Endothelial cell (in vitro differentiated cells): ENCODE measurements at places on chromosomes 5 and 9.
A peak's percentile ranks its signal among the peaks of the same experiment; 100 is the strongest.

DNA sequence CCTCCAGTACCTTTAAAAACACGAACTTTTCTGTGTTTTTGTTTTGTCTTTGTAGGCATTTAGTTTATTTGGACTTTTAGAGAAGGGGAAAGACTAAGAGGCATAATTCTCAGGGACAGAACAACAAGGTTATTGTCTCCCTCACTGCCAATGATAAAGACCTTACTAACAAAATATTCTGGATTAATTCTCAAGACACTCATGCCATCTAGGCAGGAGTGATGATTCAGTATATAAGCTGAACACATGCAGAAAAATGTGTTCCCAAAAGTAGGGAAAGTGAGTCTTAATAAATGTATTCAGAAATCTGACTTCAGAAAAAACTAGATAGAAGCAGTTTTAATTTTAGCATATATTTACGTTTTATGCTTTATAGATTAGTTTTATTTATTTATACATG is 17.4 kb upstream of the ASPN start:
- no peak for DNase-seq

DNA sequence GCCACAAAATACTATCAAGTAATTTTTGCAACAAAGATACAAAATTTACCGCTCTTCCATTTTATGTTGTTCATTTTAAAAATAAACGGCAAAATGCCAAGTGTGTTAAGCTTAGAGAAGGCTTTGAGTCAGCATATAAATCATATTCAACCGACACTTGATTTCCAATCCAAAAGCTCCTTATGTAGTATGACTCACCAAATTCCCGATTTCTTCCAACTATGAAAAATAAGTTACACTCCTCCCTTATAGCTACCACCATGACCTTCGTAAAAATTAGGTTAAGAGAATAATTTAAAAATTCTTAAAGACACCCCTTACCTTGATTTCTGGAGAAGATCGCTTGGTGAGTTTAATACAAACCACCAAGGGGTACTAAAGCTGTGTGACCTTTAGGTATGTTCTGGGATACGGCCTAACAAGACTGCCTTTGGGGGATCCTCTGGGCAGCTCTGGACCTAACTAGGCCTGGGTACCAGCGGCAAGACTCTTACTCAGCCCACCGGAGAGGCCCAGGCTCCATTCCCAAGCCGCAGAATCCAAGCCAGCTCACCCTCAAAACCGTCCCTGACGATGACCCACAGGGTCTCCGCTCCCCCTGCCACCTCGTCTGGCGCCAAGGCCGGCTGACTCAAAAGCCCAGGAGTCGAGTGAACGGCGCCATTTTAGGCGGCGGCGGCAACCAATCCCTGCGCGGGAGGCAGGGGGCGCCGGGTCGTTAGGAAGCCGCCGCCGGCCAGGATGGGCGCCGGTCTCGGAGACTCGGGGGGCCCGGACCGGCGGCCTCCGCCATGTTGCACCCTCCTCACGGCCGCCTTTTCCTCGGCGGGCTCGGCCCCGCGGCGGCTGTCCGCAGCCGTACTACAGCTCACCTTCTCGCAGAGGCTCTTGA is 739 bp downstream of the PPP2CA start:
- DNase-seq, result peak; percentile 74

DNA sequence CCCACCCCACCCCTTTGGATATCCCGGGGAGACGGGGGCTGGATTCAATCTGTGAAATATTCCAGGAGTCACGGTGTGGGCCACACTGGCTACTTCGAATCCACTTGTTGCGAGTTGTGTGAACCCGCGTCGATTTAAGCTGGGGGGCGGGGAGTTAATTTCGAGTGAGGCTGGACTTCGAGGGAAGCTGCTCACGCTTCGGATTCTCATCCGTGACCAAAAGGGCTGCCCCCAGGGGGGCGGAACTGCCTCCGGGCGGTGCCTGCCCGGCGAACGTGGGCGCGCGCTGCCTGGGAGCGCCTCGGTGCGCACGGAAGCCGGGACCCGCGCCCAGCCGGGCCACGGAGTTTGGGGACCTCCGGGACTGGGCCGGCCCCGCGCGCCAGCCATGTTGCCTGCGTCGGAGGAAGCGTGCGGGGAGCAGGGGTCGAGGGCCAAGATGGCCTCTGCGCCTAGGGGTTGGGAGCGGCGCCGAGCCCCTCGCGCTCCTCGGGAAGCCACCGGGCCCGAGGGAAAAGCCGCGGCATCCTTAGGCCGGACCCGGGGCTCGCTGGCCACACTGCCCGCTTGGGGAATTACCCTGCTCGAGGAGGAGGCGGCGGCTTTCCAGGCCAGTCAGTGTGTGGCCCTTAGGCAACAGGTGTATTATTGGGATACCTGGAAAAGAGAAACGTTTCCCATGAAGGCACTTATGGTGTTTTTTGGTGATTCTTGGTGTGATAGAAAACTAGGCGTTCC is 975 bp downstream of the OCLN start:
- peak; percentile 38 for DNase-seq

DNA sequence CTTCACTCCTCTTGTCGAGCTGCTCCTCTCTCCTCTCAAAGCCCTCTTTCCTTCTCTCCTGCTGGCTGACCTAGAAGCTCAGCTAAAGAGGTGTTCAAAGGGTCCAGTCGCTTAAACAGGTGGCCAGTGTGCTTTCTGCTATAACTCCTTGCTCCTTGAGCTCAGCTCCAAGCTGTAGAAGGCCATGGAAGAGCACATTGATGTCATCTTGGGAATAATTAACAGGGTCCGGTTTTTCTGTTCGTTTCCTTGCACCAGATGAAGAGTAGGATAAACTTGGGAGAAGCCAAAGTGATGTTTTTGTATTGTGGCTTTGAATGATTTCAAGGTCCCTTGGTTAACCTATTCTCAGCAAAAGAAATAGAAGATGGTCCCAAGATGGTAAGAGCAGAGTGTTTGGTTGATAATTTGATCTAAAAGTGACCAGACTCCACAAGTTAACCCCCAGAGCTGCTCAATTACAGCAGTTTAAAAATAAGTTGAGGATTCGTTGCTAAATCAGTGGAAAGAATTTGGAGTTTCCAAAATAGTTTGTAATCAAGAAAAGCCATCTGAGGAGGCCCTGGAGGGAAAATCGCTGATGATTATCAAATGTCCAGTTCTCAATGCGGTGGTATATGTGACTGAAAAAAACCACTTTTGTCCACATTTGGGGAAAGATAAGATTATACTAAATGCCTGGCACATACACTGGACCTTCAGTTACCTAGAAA is 148.1 kb downstream of the DOCK8 start:
- DNase-seq, result no peak

DNA sequence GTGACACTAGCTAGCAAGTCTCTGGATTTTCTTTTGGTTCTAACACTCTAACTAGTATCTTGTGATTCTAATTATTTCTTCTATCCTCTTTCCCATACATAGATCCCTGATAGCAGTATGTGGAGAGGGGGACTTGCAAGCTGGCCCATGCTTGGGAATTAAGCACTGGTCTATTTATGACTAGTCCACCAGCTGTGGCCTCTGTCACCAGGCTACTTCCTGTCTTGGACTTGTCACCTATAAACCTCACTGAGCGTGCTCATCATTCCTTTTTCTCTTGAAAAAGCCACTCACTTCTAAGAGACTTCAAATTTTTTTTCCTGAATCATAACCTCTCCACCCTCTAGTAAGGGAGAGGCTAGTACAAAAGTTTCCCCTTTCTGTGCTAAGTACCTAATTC is 32.3 kb upstream of the MAMDC2 start:
- DNase-seq, result no peak

DNA sequence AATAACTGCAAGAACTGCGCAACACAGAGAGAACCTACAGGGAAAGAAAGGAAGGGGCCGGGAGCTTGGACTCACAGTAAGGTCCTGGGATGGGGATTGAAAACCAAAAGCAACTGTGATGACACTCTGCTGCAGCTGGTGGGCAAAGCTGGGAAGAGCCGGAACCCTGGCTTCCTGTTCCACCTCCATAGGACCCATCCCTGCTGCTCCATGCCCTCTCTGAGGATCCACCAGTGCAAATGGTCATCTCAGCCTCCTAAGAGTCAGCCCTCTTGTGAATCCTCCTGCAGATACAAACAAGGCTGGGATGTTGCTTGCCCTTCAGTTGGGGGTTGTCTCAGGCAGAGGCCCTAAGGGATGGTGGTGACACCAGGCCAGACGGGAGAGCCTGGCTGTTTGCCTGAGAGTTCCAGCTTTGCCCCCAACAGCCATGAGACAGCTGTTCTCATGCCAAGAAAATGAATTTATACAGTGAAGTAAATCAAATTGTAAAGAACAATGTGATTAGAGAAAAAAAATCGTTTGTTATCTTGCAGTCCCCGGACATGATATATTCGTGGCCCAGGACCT is 90.8 kb downstream of the TENT4A start:
- no peak for DNase-seq

GRCh38 chr9:4519604-4520003 is 29.3 kb downstream of the SLC1A1 start:
- DNase-seq, result no peak

GRCh38 chr9:88536951-88537760 is 2.2 kb downstream of the NXNL2 start:
- DNase-seq, result no peak

DNA sequence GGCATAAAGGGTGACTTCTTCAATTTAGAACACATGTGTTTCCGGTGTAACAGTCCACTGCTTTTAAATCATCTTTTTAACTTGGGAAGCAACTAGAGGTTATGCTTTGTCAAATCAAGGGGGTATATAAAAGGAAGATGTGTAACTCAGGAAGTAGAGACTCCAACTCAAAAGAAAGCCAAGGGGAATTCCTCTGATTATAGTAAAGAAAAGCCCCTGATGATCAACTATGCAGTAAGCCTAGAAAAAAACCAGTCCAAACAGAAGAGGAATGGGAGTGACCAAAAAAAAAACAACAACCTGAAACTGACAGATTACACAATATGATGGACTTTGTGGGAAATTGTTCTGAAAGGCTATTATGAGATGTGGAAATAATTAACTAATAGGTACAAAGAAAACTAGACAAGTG is 90.3 kb downstream of the AK8 start:
- no peak for DNase-seq

GRCh38 chr5:171579976-171580411 is 160.5 kb downstream of the FGF18 start:
- DNase-seq, result no peak

DNA sequence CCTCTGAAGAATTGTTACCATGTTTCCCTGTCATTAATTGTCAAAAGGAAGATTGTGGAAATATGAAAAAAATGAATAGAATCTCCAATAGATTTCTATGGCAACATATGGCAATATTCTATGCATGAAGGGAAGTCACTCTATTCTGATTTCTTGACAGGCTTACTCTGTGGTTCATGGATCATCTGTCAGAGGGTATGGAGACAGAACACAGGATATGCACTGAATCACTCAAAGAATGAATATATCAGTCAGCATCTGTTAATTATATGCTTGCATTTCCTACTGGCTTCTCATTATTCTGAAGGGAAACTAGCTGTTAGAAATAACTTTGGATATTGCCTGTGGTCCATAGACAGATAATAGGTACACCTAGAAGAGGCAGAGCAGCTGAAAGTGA is 918.9 kb downstream of the DTWD2 start:
- DNase-seq, result no peak

GRCh38 chr5:158351485-158352125 is 492.7 kb upstream of the CLINT1 start:
- DNase-seq, result no peak

GRCh38 chr5:111262153-111262552 is 38.0 kb downstream of the CAMK4 start:
- DNase-seq, result no peak

GRCh38 chr9:127767909-127768331 is 10.5 kb downstream of the SH2D3C start:
- DNase-seq, result peak; percentile 47

GRCh38 chr9:12760758-12761157 is 14.1 kb upstream of the LURAP1L start:
- DNase-seq, result no peak

GRCh38 chr5:152264645-152265254 is 140.3 kb downstream of the NMUR2 start:
- DNase-seq, result no peak

GRCh38 chr9:135574943-135575342 is 13.4 kb downstream of the PAEP start:
- DNase-seq, result no peak

GRCh38 chr5:6251565-6252102 is 126.7 kb downstream of the MED10 start:
- DNase-seq, result no peak

DNA sequence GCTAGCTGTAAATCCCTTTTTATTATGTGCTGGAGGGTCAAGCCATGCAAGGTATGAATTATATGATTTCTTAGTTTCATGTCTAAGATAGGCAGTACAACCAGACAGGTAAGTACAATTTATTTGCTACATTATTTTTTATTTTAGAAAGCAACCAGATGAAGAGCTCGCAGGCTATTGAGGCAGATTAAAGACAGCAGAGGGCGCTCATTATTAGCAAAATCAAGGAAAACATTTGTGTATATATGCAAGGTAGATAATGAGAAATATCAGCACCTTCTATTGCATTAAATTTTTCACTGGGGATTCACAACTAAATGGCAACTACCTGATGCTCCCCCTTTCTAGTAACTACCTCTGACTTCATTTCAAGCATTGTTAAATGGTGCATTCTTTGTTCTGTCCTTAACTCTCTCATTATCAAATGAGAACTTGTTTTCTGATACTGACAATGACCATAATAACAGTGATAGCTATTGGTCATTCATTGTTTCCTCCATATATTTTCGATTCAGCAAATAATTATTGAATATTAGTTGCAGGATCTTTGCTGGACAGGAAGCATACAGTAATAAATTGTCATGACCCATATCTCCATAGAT is 8.6 kb downstream of the SCGB3A2 start:
- peak; percentile 28 for DNase-seq

DNA sequence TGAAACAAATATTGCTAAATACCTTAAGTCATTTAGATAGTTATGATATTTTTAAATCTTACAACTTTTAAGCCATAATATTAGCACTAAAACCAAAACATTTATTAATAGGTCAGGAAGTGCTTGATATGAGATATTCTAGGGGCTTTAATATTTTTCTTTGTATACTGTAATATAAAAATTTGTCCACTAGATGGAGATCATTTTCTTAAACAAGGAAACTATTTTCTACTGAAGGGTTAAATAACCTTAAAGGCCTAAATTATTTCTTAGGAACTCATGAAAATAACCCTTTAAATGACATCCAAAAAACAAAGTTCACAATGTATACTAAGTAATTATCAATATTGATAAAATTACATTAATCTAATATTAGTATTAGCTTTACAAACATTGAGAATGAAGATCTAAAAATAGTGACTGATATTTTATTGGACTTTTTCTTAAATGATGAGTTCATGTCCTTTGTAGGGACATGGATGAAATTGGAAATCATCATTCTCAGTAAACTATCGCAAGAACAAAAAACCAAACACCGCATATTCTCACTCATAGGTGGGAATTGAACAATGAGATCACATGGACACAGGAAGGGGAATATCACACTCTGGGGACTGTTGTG is 635.7 kb downstream of the RAB3C start:
- DNase-seq, result no peak
